ENCODE measurements at places on chromosomes 1 and 21. TPM values are rescaled to one million over a fixed set of nuclear protein-coding genes. Genes with fewer than 3 reads are reported as not detected.

GRCh38 chr1:208150833-208151458 is 93.2 kb downstream of the PLXNA2 start:
- peaks cover 71% of the 10 kb centered on the region for H3K4me1 ChIP-seq
- H3K4me3 ChIP-seq, result no peak overlapping the region
- no peaks in the 10 kb centered on the region for H3K36me3 ChIP-seq
- H3K27me3 ChIP-seq, result no peaks in the 10 kb centered on the region
- H3K27ac ChIP-seq, result peak overlapping the region; percentile 55

GRCh38 chr1:7454052-7454815 is 316.9 kb upstream of the VAMP3 start:
- no peak overlapping the region for H3K27ac ChIP-seq
- no peaks in the 10 kb centered on the region for H3K27me3 ChIP-seq
- DNase-seq, result peak; percentile 31
- H3K4me1 ChIP-seq, result peaks cover 9% of the 10 kb centered on the region
- H3K4me3 ChIP-seq, result no peak overlapping the region

DNA sequence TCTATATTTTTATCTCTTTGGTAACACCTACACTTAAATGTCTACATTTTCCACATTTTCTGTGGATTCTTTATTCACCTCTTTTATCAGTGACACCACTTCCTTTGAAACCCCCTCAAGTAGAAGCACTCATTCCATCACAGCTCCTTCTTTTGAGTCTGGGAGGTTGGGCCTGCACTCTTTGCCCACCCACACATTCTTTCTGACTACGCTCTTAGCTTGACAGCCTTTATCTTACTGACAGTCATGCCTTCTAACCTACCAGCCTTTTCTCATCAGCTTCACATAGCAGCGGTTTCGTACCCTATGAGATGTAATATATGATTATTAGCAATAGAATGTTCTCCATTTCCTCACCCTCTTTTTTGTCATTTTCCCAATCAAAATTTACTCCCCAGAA is 151.9 kb downstream of the TNFSF18 start:
- no peak overlapping the region for H3K27ac ChIP-seq
- DNase-seq, result no peak
- no peaks in the 10 kb centered on the region for H3K36me3 ChIP-seq
- H3K4me1 ChIP-seq, result peaks cover 18% of the 10 kb centered on the region
- no peak overlapping the region for H3K4me3 ChIP-seq
- no peaks in the 10 kb centered on the region for H3K27me3 ChIP-seq

DNA sequence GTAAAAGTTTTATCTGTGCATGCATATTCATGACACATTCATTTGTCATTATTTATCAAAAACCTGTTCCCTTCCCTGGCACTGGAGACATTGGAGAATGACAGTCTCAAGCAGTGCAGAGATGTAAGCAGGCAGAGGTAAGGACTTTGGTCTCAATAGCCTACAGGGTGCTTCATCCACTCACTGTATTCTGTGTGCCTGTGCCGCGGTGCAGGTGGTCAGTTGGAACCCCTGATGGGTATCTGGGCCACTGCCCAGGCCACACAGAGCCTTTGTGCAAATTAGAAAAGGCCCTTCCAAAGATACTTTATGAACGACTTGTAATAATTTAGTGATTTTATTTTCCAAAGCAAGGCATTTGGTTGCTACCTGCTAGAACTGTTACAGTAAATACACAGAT is 44.0 kb downstream of the CDC42 start:
- H3K27ac ChIP-seq, result no peak overlapping the region
- peaks cover 33% of the 10 kb centered on the region for H3K4me1 ChIP-seq
- no peak overlapping the region for H3K4me3 ChIP-seq

HRNR gene
- not detected for total RNA-seq

IQGAP3 gene
- 0.36 TPM for total RNA-seq

LCE1D gene
- not detected for total RNA-seq

FAF1 gene
- total RNA-seq, result 80.0 TPM

KIF14 gene
- 0.08 TPM for total RNA-seq

Measured in left ventricle myocardium inferior (tissue), 1 donor.